ENCODE measurements at places on chromosomes 3 and 15. TPM values are rescaled to one million over a fixed set of nuclear protein-coding genes. Genes with fewer than 3 reads are reported as not detected.

DNA sequence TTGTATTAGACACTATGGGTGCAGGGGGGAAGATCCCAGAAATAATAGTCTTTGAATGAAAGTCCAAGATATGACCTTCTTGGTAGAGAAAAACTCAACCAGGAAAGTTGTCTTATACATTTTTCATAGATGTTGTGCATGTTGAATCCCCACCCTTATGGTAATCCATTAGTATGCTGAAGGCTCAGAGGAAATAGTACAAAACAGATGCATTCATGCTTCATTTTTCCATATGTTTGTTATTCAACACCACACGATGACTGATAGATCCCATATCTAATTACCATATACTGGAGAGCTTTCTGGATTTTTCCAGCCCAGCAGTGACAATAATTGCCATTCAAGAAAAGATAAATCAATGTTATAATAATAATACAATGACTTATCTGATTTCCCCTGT is 487.4 kb downstream of the FGF12 start:
- DNase-seq, result no peak

- no peak for DNase-seq
These were observed 94.4 kb upstream of the NR2E3 start for GRCh38 chr15:71715914-71716313.

DNA sequence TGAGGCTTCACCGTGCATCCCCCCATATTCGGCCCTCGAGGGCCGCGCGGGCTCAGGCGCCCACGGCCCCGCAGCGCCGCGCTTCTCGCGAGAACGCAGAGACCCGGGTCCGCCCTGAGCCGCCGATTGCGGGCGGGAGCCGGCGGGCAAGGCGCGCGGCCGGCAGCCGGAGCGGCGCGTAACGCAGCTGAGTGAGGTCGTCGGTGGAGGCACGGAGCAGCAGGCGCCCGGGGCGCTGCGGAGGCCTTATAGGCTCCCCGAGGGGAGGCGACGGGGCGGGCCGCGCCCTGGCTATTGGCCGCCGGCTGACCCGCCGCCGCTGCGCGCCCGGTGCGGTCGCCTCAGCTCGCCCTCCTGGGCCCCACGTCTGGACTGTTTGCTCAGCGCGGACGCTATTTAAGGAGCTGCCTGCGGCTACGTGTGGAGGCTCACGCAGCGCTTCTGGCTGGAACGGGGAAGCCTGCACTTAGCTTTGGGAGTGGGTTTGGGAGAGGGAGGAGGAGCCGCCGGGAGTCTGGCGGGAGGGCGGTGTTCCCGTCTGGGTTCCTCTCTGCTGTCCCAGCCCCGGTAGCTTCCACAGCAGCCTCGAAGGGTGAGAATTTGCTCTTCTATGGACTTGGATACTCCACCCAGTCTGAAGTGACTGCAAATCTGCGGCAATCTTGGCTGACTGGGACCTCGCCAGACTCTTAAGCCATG is at the start of gene PLOD2:
Gene PLOD2 (minus strand): TSS at position 221 of the 699 bp plus-strand sequence. CDS start 195 bp downstream, at position 26.
- peak; percentile 40 for DNase-seq

- no peak for DNase-seq
These were observed 72.8 kb upstream of the GOLGA8B start for GRCh38 chr15:34656005-34656796.

DNA sequence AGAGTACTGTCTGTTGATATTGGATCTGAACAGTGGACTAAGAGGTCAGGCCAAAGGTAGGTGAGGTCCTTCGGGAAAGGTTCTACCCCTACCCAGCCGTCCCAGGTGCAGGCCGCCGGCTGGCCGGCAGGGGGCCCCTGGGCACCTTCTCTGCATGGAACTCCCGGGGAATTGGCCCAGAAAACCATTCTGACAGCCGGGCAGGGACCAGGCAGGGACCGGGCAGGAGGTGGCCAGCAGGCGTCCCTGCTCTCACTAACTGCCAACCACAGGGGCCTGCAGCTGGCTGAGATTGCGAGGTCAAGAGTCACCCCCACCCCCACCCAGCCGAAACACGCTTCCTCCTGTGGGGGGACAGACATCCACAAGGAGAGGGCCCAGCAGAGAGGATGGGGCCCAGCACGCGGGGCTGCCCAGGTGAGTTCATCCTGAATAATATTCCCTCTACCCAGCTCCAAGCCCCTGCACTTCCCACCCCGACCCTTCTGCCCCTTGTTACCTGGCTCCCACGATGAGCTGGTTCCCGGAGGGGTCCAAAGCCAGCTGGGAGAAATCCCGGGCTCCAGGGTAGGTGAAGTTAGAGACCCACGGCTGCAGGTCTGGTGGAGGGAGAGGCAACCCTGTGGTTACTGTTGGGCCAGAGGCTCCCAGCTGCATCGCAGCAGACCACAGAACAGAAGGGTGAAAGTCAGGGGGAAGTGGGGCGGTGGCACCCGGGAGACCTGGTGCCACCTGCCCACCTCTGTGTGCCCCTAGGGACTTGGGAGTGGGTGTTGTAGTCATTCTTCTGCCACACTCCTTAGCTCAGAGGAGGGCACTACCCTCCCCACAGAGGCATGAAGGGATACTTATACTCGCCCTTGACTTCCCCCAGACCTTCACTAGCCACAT is 84.4 kb downstream of the SEMA5B start:
- peak; percentile 32 for DNase-seq

GRCh38 chr3:131883711-131884407 is 151.0 kb downstream of the CPNE4 start:
- no peak for DNase-seq

- DNase-seq, result no peak
These were observed 167.4 kb upstream of the LPP start for GRCh38 chr3:187986514-187986934.

- DNase-seq, result no peak
These were observed 1078.4 kb downstream of the ROBO1 start for GRCh38 chr3:78689378-78689777.

DNA sequence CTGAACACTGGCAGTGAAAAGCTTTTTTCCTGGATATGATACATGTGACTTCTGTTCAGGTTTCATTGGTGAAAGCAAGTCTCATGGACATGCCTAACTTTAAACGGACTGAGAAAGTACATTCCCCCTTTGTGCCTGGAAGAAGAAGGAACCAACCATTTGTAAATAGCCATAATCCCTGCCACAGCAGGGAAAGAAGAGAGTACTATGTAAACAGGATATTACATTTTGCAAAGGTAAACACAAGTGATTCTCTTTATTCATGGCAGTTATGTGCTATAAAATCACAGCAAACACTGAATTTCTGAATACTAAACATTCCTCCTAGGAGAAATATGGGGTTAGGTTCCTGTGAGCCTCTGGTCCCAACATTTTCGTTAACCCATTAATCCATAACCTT is 46.8 kb downstream of the PRICKLE2 start:
- DNase-seq, result no peak

Gene PPP1R2
- total RNA-seq, result 133 TPM

Gene GNB4
- total RNA-seq, result 54.4 TPM

Gene AADACL2
- not detected for total RNA-seq

DNA sequence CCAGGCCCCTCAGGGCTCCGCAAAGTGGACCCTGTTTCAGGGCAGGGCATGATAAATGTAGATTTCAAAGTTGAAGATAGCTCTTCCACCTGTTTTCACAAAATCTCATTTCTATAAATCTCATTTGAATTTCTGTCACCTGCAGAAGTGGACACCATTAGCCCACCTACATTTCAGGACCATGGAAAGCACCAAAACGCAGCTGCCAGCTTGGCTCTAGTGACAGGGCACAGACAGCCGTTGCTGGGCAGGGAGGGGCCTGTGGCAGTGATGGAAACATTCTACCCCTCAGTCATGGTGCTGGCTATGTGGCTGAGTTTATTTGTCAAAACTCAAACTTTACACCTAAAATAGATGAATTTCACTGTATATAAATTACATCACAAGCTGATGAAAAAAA is 40.4 kb downstream of the PRR23E start:
- no peak for DNase-seq

DNA sequence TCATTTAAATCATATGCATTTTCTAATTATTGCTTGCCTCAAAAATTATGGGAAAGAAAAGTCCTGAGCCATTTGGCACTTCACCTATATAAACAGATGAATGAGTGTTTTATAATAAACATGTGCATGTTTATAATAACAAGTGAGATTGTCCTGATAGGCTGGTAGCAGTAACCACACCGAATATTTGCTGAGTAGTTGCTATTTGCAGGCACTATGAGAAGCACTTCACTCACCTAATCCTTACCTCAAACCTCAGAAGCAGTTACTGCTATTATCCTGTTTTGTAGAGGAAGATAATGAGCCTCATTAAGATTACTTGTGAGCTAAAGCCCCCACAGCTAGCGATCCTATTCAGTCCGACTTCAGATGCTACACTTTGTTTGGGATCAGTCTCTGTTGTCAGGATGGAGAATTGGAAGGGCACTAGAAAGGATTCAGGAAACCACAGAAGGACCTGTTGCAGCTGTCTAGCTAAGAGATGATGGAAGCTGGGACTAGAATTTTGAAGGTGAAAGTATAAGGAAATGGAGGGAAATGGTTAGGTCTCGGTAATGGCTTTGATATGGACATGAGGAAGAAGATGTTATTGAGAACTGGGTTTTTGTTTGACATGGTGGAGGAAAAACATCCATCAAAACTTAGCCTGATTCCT is 28.4 kb upstream of the MAGI1 start:
- DNase-seq, result no peak

GRCh38 chr15:39360452-39360851 is 220.4 kb upstream of the THBS1 start:
- no peak for DNase-seq
